Femur (tissue), 1 donor: ENCODE measurements at places on chromosomes 3 and 15.

- DNase-seq = no peak
These were observed 309.8 kb upstream of the MANF start for GRCh38 chr3:51075221-51075775.

DNA sequence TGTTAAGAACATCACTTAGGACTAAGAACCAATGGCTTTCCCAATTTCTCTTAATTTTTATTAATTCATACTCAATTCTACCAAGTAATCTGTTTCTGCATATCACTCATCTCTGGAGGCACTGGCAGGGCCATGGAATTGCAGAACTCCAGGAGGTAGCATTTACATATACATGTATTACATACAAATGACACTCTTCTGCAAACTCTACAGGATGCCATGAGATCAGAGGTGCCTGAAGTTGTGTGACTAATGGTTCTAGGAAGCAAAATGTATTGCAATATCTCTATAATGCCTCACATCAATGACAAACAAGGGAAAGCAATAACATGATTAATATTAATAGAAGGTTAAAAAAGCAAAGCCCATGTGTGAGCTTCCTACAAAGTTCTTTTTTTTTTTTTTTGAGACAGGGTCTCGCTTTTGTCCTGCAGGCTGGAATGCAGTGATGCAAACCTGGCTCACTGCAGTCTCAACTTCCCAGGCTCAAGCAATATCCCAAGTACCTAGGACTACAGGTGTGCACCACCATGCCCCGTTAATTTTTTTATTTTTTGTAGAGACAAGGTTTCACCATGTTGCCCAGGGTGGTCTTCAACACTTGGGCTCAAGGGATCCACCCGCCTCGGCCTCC is 33.0 kb downstream of the DENND6A start:
- no peak for DNase-seq

DNA sequence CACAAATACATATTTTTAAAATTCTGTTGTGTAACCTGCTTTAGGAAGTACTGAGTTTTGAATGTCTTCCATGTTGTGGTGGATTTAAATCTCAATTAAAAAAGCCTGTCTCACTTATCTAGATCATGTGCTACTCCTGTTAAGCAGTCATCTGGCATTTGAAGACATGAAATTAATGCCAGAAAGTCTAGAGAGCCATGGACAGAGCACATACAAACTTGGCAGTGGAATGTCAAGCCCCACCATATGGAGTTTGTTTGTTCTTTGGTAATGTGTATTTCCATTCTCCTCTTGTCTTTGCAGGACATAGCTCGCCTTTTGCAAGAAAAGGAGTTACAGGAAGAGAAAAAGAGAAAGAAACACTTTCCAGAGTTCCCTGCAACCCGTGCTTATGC is 39.3 kb upstream of the UTS2B start:
- no peak for DNase-seq

DNA sequence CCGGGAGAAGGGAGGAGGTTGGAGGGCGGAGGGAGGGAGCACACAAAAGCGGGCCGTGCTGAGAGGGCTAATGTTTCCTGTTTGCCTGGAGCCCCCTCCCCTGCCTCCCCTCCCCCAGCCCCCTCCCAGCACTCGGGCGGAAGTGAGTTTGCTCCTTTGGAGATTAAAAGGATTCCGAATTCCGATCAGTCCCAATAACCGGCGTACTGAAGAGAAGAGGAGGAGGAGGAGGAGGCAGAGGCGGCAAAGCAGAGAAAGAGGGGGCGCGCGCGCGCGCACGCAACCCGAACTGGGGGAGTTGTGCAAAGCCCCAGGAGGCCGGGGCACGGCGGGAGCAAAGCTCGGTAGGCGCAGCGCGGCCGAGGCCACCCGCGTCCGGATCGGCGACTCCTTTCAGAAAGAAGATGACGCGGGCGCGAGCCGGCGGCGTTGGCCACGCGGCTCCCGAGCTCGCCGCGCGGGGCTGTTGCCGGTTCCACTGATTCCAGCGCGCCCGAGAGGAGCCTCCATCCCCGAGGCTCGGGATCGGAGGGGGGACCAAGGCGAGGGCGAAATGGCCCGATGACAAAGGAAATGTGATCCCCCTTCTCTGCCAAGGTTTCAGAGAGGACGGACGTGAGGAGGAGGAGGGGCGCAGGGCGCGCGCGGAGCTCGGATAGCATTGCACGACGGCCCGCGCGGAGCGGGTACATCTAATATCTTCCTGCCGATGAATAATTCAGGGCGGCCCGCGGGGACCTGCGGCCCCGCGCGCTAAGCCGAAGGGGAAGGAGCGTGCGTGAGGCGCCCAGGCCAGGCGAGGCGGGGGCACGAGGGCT is 1.1 kb upstream of the TRIM71 start:
- DNase-seq = peak; percentile 37

GRCh38 chr15:50137330-50137761 is 18.3 kb upstream of the ATP8B4 start:
- no peak for DNase-seq

DNA sequence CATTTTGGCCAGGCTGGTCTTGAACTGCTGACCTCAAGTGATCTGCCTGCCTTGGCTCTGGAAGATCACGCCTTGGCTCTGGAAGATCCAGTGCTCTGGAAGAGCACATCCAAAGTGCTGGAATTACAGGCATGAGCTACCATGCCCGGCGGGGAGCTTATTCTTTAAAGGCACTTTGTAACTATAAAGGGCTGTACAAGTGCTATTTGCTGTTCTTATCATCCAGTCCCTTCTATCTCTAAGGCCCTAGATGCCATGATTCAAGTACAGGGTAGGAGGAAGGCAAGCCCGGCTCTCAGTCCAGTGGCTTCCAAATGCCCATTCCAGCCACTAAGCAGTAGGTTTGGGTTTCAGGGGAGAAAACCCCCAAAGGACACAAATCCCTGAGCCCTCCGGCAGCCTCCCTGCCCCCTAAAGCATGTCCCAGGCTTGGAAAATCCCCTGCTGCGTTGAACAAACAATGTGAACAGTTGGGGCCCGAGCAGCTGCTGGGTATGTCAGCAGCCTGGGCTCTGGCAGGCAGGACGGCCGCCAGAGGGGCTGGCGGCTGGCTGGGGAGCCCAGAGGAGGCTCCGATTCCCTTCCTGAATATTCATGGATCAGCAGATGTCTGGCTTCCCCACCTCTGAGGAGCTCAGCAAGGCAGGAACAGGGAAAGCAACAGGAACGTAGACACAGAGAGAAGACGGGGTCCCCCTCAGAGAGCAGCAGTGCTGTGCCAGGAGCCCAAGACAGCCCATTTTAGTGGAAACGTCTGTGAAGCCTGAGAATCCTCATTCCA is 7.7 kb downstream of the IGDCC4 start:
- DNase-seq = peak; percentile 87

- DNase-seq = no peak
These were observed 30.6 kb upstream of the SLC6A1 start for GRCh38 chr3:10961921-10962320.

GRCh38 chr3:132071043-132071442 is 36.2 kb upstream of the CPNE4 start:
- no peak for DNase-seq

GRCh38 chr3:64445109-64445943 is 220.1 kb upstream of the PRICKLE2 start:
- peak; percentile 78 for DNase-seq

- DNase-seq = no peak
These were observed 81.8 kb upstream of the GRM7 start for GRCh38 chr3:6779140-6779539.

DNA sequence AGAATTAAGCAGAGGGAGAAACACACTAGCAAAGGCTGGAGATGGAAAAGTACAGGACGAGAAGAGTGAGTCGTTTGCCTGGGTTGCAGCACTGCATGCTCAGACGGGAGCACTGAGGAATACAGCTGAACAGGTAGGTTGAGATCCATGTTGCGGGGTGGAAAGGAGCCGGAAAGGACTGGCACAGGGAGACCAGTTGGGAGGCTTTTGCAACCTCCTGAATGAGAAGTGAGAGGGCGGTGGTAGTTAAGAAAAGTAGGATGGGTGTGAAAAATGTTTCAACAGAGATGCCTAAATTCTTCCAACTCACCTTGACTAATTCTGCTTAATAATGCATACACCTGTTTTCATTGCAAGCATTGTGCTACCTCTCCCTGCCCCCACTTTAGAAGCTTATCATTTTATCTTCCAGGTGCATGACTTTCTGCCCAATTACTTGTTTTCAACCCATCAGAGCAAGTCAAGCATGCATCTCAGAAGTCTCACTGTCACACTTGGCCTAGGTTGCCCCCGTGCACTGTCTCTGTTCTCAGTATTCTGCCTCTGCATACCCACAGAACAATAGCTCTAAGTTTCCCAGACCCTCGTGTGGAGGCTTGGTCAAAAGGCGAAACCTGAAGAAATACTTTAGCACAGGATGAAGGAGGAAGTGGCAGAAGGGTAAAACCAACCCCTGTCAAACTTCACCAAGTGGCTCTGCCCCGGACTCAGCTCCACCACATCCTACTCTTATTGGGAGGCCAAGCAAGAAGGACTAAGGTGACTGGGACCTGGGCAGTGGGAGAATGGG is 199.3 kb upstream of the BCL6 start:
- DNase-seq = no peak

GRCh38 chr3:74532446-74532845 is 82.0 kb downstream of the CNTN3 start:
- DNase-seq = no peak

DNA sequence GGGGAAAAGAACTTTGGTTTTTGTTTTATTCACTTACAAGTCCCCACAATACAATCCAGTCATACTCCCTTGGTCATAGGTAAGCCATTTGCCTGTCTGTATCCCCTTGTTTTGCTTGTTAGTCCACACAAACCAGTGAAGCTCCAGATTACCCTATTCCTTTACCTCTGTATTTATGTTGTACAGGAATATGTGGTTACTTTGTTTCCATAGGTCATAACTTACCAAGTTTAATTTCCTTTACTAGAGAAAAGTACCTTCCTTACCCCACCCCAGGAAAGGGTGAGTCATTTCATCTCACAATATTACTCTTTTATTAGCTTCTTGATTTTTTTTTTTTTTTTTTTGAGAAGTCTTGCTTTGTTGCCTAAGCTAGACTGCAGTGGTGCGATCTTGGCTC is 113.4 kb upstream of the LRRFIP2 start:
- no peak for DNase-seq

GRCh38 chr3:192133271-192133670 is 594.1 kb downstream of the FGF12 start:
- no peak for DNase-seq

GRCh38 chr3:193771653-193772421 is 178.8 kb downstream of the OPA1 start:
- DNase-seq = no peak

- DNase-seq = no peak
These were observed 237.0 kb upstream of the LRTM1 start for GRCh38 chr3:55164876-55165275.

DNA sequence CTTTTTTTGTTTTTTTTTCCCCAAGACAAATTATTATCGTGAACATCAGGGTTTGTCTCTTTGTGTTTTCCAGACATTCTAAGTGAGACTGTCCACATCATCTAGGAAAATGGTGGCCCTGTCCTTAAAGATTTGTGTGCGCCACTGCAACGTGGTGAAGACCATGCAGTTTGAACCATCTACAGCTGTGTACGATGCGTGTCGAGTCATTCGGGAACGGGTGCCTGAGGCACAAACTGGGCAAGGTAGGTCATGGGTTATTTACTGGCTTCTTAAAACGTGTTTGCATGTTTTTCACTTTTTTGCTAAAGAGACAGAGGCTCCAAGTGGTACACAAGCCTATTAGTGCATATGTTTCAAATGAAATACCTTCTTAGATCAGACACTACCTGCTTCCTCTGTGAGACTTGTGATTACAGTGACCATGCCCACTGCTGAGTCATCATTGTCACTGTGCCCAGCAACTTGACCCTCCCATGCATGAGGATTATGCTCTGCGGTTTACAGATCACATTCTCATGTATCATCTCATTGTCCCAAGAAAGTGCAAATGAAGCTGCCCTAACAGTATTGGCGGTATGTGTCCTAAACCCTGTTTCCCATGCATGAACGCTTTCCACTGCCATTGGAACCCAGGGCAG is 395.2 kb upstream of the TPM1 start:
- peak; percentile 62 for DNase-seq

DNA sequence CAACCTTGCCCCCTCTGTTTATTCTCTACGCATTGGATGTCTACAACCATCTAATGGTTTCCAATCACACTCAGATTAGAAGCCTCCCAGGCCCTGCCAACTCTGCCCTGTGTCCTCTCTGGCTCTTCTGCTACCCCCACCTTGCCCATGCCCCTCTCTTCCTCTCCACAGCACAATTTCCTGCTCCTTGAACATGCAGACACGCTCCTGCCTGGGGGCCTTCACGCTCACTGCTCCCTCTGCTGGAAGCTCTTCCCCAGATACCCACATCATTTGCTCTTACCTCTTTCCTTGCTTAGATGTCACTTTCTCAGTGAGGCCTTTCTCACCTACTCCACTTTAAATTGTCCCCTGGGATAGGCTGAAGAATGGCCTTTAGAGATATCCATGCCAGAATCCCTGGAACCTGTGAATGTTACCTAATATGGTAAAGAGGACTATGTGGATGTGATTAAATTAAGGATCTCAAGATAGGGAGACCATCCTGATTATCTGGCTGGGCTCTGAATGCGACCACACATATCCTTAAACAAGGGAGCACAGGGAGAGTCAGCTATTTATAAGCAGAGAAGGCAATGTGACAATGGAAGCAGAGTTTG is 9.9 kb downstream of the KY start:
- no peak for DNase-seq

- no peak for DNase-seq
These were observed 21.9 kb downstream of the IL12A start for GRCh38 chr3:160010578-160010977.

DNA sequence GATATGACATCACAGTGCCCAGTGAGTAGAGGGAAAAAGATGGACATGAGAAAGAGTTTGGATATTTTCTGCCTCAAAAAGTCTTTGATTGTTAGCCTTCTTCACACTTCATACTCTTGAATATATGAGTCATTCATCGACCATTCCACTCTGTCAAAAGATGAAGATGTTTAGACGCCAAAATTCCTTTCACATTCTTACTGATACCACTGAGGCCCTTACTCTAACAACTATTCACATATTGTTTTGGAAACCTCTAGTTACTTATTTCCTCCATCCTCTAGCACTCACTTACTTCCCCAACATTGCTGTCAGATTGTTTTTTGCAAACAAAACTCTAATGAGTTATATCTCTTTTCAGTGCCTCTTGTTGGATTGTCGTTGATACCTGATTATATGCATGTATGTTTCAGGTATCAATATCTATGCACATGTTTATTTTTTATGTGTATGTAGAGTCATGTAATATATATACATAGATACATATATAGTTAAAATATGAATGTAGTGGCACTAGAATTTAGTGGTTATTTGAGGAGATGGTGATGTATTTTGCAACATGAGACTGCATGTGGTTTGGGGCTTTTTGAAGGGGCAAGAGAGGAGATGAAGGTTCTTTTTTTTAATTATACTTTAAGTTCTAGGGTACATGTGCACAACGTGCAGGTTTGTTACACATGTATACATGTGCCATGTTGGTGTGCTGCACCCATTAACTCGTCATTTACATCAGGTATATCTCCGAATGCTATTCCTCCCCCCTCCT is 40.0 kb upstream of the OR5H6 start:
- no peak for DNase-seq

DNA sequence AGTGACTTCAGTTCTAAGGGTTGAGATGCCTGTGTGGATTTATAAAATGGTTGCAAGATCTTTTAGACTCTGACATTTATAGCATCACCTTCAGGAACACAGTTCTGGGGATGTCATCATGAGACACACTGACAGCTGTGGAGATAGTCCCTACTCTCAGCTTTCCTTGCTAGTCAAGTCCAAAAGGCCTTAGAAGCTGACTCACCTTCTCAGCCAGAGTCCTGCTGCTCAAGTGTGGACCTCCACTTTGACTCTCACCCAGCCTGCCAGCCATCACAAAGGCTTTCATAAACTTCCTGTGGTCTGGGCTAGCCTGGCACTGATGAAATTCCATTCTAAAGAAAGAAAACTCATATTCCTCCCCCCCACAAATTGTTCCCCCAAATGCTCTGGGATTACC is 44.8 kb downstream of the TMEM39A start:
- DNase-seq = no peak
